ENCODE measurements at places on chromosomes 5 and 9.

GRCh38 chr5:150243590-150243989 lies 46.0 kb downstream of the CAMK2A start:
- no peak for DNase-seq

DNA sequence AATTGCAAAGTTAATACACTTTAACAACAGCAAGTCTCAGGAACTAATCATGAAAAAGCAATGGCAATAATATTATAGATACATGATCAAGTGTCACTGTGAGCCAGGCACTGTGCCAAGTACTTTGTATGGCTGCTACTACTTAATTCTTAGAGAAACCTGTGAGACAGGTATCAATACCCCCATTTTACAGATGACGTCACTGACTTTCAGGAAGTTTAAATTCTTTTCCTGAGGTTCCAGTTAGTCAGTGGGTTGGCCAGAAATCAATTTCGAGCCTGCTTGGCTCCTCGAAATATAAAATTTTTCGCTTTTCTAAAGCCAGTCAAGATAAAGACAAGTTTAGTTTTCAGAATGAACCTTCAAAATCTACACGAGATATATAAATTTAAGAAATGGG lies 130.3 kb downstream of the SLC12A2 start:
- DNase-seq, result no peak

DNA sequence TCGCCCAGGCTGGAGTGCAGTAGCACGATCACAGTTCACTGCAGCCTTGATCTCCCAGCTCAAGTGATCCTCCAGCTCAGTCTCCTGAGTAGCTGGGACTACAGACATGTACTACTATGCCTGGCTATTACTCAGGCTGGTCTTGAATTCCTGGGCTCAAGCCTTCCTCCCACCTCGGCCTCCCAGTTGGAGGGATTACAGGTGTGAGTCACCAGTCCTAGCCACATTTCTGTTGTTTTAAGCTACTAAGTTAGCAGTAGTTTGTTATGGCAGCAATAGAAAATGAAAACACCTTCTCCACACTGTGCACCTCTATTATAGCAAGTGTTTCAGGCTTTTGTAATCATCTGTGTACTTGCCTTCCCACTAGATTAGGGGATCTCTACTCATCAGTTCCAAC lies 588.9 kb upstream of the TLE4 start:
- DNase-seq, result no peak

- DNase-seq, result no peak
Measured at GRCh38 chr5:93219641-93220145, 361.3 kb downstream of the NR2F1-AS1 start.

DNA sequence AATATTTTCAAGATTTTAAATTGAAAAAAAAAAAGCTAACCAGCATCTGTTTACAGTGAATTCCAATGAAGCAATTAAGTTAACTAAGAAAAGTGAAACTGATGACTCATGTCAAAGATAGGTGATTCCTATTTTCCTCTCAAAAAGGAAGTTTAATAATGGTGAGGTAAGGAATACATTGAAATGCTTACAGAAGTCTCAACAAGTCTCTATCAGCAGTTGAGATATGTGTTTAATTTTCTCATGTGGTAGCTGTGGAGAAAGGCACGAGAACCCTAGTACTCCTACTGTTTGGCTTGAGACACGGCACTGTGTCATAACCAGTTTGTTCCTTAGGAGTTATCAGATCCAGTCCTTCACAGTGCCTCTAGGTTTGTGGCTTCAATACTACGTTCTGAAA lies 114.5 kb downstream of the SLC25A46 start:
- no peak for DNase-seq

GRCh38 chr5:140220032-140220697 lies 45.2 kb downstream of the CYSTM1 start:
- no peak for DNase-seq

DNA sequence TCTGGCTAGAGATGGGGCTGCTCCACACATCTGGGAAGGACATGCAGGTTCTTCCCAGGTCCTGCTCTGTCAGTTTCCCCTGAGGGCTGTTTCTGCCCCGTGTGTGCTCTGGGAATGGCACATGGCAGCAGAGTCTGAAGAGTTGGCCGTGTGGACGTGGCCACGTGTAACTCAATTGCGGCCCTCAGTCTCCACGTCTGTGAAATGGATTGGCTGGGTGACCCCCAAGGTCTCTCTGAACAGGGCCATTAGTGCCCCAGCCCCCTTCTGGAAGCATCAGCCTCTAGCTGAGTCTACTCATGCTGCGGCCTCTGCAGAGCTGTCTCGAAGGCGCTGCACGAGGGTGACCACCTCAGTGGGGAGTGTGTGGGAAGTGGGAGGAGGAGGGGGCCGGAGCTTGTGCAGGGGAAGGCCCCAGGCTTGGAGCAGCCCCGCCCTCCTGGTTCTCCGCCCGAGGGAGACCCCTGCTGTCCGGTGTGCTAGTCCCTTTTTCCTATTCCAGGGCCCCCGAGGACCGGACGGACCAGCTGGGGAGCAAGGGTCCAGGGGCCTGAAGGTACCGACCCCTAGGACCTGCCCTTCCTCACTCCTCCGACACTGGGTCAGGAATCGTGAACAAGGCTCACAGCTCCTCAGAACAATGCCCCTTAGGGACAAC lies 58.9 kb upstream of the ORM1 start:
- DNase-seq, result no peak

- no peak for DNase-seq
Measured at GRCh38 chr5:143462431-143462830, 58.9 kb upstream of the NR3C1 start.

- DNase-seq, result no peak
Measured at GRCh38 chr5:61641748-61642565, 309.9 kb downstream of the ZSWIM6 start.
